ENCODE measurements at places on chromosomes 4 and X.

DNA sequence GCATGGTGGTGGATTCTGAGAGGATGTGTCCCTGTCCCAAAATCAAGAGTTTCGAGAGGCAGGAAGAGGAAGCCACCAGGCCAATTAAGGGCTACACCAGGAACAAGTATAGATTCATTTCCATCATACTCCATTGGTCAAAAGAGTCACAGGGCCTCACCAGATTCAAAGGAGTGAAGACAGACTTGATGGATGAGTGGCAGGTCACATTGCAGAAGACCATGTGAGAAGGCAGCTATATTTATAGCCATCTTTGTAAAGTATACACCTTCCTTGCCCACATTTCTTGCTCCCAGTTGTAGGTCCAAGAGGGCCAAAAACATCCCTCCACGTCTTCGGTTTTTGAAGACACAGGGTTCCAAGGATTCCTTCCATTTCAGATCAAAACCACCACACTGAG is 406.0 kb downstream of the BCOR start:
- DNase-seq: no peak

DNA sequence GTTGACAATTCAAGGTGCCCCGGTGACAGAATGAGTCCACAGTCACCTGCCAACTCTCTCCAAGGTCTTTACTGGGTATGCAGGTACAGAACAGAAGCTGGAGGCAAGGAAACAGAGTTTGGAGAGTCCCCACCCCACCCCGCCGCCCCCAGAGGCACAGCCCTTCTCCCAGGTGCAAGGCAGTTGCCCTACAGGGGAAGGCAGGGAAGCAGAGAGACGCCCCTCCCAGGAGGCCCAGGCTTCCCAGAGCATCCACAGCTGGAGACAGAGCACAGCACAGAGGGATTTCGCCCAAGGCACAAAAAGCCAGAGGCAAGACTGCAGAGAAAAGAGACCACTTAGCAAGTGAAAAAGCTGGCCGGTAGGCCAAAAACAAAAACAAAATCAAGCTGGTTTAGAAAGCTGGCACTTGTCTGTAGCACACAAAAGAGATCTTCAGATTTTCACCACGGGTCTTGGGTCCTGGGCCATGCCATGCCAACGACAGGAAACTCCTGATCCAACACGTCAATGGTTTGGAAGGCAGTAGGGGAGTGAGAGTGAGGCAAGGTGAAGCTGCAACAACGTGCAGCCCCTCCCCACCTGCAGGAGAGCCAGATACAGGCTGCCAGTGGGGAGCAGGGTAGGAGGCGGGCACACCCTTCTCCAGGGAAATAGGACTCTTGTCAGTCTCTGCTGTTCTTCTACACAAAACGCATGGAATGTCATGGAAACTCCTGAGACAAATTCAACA is 113.3 kb downstream of the AFAP1 start:
- DNase-seq: no peak

DNA sequence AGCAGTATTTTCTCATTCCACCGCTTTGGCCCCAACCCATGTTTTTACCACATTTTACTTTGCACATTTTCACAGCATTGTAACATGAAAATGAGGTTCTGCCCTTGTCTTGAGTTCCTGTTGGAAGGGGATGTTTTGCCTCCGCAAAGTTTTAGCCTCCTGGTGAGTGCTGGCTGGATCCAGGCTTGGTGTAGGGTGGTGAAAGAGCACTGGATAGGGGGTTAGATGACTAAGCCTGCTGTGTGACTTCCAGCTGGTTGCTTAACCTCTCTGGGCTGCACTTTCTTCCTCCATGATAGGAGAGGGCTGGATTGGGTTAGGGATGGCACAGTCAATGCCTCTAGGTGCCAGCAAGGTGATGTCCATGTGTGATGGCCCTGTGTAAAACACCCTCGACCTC is 28.9 kb downstream of the CYTL1 start:
- DNase-seq: no peak

- DNase-seq: no peak
These were observed 887.1 kb upstream of the AGA start for GRCh38 chr4:178329226-178329872.

DNA sequence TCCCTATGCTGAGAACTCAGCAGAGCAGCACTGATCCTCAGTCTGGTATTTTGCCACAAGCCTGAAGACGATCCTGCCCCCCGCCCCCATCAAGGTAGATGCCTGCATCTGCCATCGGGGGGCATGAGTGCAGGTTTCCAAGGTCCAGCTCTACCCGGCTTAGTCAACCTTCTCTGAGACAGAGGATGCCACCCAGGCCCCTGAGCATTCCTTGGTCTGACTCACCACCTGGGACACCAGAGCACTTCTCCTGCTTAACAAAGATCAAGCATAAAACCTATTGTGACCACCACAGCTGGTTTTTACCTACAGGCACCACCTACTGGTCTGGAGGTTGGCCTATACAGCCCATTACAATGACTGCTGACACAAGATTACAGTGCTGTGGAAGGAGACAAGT is 1168.1 kb downstream of the PCDH19 start:
- DNase-seq: no peak

DNA sequence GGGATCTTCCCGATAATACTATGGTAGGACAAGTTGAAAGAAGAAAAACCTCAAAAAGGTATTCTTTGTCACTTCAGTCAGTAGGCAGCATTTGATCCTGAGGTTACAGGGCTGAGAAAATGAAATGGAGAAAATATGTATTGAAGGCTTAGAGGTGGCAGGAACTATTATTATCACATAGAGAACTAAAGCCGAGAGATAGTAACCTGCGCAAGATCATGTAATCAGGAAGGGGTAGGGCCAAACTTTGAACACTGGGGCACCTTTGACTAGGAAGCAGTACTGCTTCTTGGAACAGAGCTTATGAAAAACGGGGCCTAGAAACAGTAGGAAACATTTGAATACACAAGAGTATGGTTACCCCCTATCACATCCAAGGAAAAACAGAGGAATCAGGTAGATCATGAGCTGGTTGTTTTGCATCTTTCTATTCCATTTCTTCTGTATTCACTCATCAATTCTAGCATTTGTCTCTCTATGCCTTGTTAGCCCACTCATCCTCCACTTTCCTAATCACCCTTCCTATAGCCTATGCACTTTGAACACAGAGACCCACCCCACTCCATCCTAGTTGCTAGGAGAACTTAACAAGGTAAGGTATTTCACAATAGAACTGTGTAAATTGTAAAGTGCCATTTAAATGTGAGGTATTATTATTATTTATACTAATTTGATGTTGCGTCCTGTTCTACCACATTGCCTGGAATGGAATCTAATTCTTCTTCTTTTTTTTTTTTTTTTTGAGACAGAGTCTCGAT is 34.6 kb upstream of the SLC9A7 start:
- no peak for DNase-seq

DNA sequence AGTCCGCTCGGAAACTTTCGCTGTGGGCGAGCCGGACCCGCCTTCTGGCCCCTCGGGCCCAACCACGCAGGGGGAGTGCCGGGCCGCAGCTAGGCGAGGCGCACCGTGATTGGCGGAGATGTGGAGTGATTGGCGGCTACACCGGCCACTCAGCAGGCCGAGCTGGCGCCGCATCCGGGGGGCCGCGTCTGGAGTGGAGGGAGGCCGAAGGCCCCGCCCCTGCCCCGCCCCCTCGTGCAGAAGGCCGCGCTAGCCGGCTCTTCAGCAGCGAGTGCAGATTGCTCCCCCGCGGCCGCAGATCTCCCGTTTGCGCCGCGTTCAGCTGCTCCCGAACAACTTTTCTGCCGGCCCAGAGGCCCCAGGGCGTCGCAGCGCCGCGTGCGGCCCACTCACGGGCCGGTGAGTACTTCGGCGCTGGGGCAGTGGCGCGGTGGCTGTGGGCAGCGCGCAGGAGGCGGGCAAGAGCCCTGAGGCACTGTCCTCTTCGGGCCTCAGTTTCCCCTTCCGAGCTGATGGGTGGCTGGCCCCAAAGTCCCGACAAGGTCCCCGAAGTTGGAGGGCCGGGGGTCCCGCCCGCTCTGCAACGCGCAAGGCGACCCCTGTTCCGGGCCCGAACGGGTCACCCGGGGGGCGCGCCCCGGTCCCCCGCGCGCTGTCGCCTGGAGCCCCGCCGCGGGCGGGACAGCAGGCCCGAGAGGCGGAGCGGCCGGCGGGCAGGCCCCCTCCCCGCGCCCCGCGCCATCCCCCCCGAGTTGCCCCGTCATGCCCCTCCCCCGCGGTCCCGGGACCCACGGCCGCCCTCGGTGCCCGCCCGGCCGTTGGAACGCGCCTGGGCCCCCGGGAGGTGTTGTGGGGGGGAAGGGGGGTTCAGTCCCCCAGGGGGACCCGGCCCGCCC is at the start of gene WFS1:
TSS of gene WFS1 (plus strand) at position 235 of the 896 bp plus-strand sequence. CDS start 7,606 bp downstream, outside the sequence.
- DNase-seq: peak; percentile 98

Data from stimulated activated CD4-positive, alpha-beta T cell treated with anti-CD3 and anti-CD28 coated beads, Interleukin-2, amount 100 ng/mL, for 24 hours (primary cell).